Stimulated activated CD4-positive, alpha-beta T cell treated with anti-CD3 and anti-CD28 coated beads, Interleukin-1b, Interleukin-23, amount 100 ng/mL, for 1 hour (primary cell): ENCODE measurements at places on chromosomes 3 and 15.

GRCh38 chr15:45205192-45205591 lies 17.4 kb upstream of the SHF start:
- no peak for DNase-seq

GRCh38 chr3:177245250-177245649 lies 48.0 kb upstream of the TBL1XR1 start:
- DNase-seq: no peak

DNA sequence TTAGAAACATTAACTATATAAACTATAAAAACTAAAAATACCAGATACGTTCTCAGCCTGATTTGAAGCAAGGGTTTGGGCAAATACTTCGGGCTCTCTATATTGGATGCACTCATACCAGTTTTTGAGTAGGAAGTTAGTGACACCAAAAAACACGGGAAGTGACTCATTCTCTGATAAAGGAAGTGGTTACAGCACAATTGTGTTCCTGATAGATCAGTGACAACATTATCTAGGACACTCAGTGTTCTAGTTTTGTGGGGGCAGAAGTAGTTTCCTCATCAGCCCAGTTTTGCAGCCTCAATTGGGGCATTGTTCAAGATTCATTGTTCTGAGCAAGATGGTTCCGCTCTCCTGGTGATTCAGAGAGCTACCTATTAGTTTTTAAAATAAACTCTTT lies 469.6 kb upstream of the DPPA4 start:
- DNase-seq: peak; percentile 7

DNA sequence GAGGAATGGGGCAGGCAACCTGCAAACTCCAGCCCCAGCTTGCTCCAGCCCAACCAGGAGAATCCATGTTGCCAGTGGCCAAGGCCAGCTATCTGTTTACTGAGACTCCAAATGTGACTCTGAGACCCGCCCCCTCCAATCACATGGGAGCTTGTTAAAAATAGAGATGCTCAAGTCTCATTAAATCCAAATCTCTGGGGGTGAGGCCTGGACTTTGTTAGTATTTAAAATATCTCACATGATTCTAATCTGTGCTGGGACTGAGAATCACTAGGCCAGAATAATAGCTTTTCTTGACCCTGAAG lies 224.2 kb upstream of the TBL1XR1 start:
- no peak for DNase-seq

GRCh38 chr3:195921334-195921791 lies 13.0 kb upstream of the TNK2 start:
- DNase-seq: no peak

GRCh38 chr15:57382215-57382614 lies 5.9 kb downstream of the CGNL1 start:
- DNase-seq: no peak

GRCh38 chr3:123286308-123287023 lies 84.7 kb downstream of the SEC22A start:
- DNase-seq: no peak

DNA sequence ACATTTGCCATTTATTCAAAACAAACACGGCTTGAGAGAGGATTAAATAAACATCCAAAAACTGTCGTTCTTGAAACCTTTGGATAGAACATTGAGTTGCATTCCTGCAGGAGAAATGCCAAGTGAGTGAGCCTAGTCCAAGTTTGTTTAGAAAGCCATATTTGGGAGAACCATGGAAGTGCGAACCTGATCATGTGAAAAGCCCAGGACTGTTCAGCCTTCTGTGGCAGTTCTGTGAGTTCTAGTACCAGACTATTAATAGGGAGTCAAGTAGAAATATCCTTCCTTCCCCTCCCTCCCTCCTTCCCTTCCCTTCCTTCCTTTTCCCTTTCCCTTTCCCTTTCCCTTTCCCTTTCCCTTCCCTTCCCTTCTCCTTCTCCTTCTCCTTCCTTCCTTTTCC lies 470.4 kb downstream of the LPP start:
- no peak for DNase-seq

- no peak for DNase-seq
These were observed 21.0 kb downstream of the BOC start for GRCh38 chr3:113232342-113232741.

DNA sequence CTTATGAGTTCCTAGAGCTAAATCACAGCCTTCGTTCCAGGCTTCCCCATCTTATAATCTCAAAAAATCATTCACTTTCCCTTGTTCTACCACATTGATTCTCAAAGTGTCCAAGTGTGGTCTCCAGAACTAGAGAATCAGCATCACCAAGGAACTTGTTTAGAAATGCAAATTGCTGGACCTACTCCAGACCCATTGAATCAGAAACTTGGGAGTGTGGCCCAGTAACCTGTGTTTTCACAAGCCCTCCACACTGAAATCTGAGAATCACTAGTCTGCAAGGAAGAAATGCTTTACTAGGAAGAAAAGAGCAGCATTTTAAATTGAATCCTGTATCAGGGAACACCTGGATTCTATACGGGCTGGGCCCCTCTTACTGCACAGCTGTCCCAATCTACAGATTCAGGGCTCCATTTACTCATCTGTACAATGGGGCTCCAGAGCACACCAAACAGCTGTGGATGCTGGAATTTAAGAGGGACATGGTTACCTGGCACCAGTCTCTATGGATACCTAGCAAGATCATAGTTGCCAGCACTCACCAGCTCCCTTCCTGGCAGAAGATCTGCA lies 3.9 kb downstream of the MEGF11 start:
- DNase-seq: no peak

- DNase-seq: no peak
These were observed 1.3 kb downstream of the MAGI1 start for GRCh38 chr3:66037330-66037985.

DNA sequence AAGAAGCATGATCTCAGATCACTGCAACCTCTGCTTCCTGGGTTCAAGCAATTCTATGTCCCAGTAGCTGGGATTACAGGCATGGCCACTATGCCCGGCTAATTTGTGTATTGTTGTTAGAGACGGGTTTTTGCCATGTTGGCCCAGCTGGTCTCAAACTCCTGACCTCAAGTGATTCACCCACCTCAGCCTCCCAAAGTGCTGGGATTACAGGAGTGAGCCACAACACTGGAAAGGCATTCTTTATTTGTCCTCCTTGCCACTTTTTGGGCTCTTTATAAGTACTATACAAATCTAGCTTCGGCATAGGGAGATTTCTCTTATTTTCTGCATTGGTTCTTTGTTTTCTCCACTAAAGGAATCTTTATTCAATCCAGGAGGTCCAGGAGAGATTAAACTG lies 18.6 kb downstream of the CMTM8 start:
- DNase-seq: no peak

- DNase-seq: no peak
These were observed 19.5 kb upstream of the ZBTB38 start for GRCh38 chr3:141348837-141349236.

DNA sequence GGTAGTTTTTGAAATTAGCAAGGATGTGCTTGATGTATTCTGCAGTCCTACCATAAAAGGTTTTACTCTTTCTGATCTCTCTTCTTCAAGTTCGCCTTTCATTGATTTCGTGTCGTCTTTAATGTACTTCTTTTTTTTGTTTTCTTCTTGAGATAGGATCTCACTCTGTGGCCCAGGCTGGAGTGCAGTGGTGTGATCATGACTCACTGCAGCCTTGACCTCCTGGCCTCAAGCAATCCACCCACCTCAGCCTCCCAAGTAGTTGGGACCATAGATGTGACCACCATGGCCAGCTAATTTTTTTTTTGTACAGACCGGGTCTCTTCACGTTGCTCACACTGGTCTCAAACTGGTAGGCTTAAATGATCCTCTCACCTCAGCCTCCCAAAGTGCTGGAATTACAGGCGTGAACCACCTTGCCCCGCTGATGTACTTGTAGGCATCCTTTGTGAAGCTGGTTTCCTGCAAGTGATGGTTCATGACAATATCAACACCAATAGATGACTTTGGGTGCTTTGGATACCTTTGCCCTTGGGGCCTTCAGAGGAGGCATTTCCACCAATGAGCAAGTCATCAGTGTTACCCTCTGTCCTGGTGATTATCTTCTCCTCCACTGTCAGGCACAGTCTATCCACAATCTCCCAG lies 28.9 kb upstream of the RNF7 start:
- no peak for DNase-seq

DNA sequence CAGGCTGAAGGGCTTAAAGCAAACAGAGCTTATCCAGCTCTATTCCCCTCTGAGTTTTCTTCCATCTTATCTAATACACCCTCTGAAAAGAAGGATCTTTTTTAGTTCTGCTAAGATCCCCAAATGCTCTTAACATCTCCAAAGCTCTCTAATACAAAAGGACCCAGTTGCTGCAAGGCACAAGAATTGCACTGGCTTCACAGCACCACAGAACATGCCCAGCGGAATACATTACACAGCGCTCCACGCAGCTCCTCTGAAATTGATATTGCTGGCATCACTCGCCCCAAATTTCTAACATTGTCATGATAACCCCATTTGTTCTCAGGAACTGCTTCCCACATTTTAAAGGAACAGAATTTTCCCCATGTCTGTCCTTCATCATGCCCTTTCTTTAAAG lies 210.1 kb downstream of the RORA start:
- DNase-seq: no peak

DNA sequence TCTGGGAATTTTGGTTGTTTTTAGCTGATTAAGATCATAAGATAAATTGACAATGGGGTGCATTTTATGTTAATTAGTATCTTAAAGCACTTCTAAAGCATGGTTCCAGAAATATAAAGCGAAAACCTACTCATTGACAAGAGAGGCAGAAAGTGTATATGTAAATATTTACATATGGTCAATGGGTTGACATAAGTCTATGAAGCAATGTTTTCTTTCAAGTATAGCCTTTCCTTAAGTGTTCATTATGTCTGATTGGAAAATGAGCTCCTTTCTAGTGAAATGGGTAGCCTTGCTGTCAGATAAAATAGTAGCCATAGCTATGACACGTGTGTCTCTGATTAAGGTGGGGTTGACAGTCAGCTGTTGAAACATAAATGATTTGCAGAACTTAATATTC lies 365.2 kb upstream of the AGTR1 start:
- DNase-seq: no peak
